NCI-H1417 (cell line): ENCODE measurements at places on chromosomes 3 and 15.

- peak; percentile 5 for DNase-seq
Measured at GRCh38 chr3:99114565-99115291, 213.2 kb upstream of the DCBLD2 start.

DNA sequence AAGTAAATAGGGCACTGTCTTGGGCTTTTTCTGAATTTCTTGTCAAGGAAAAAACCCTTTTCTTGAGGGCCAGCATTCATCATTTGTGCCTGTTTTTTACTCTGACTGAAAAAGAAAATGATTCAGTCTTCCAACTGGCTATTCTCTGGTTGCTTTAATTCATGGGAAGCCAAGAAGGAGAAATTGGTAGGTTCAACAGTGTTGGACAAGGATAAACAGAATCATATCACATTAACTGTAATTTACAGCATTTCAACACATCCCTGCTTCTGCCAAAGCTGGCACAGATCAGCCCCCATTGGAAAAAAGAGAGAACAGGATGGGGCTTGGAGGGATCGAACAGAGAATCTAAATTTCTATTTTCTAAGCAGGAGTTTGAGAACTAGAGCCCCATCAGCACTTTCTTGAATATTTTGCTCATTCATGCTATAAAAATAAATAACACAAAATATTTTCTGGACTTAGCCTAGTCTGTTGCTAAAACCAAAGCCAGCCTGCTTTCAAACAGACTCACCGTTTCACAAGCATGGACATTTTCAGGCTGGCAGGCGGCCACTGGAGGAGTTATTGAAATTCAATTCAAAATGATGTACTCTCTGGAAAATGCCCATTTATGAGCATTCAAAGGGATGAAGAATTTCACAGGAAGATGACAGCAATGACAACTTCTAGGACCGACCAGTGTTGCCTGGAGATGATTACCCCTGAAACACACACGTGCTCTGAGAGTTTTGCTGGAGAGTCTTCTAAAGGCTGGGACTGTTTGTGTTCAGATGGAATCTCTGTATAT lies 181.2 kb downstream of the WNT5A start:
- DNase-seq, result no peak

GRCh38 chr3:142724682-142725356 lies 985 bp downstream of the TRPC1 start:
- peak; percentile 86 for DNase-seq

DNA sequence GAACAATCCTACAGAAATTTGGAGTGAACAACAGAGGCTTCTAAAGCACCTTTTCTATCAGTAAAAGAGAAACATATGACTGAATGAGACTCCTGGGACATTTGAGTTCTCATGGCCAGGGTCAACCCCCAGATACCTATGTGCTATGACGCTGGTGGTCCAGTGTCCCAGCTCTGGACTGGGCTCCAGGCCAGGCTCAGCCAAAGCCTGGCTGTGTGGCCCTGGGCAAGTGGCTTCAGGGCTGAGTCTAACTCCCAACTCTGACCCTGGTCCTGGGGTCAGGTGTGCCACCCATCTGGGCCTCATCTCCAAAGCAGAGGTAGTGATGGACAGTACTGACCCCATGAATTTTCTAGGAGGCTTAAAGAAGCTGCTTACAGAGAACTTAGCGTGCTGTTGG lies 147.8 kb downstream of the FBLN2 start:
- DNase-seq, result no peak

- DNase-seq, result no peak
Measured at GRCh38 chr3:31010491-31010890, 116.0 kb upstream of the GADL1 start.

DNA sequence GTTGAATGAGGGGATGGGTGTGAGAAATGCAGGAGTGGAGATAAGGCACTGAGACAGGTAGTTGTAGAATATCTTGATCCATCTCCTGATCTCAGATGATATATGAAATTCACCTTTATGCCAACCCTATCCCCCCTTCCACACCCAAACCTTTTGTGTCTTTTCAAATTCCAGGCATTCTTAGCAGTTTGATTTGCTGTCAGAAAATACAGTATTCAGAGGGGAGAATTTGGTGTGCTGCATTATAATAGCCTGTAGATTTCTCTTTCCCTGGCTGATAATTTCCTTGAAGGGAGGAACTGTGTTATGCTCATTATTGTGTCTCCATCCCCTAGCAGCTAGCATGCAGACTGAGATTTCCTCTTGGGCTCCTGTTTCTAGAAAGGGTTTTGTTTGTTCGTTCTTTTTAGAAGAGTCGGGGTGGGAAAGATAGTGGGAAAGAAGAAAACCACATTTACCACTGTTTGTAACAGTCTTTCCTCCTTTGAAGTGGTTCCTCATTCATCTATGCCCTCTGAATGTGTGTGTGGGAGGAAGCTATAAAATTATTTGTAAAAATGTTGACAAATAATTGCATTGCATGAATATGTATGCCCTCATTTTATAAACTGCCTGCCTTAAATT lies 373.4 kb downstream of the DIPK2A start:
- no peak for DNase-seq

DNA sequence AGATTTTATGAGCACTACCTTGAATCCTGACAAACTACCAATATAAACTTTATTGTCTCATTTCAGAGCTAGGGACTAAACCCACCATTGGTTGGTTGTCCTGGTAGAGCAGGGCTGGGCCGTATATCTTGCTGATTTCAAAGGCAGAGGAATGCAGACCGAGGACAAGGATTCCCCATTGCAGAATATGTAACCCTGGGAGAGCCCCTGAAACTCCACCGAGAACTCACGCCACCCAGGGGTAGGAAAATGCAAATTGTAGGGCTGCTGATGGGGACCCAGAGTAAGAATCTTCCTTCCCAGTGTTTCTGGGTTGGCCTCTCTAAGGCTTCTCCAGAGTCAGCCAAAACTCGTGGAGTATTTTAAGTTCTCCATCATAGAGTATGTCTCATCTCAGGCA lies 235.3 kb downstream of the ABHD5 start:
- no peak for DNase-seq

- DNase-seq, result no peak
Measured at GRCh38 chr15:63683343-63683951, 86.3 kb downstream of the FBXL22 start.

- DNase-seq, result no peak
Measured at GRCh38 chr3:81851176-81851575, 89.7 kb upstream of the GBE1 start.

DNA sequence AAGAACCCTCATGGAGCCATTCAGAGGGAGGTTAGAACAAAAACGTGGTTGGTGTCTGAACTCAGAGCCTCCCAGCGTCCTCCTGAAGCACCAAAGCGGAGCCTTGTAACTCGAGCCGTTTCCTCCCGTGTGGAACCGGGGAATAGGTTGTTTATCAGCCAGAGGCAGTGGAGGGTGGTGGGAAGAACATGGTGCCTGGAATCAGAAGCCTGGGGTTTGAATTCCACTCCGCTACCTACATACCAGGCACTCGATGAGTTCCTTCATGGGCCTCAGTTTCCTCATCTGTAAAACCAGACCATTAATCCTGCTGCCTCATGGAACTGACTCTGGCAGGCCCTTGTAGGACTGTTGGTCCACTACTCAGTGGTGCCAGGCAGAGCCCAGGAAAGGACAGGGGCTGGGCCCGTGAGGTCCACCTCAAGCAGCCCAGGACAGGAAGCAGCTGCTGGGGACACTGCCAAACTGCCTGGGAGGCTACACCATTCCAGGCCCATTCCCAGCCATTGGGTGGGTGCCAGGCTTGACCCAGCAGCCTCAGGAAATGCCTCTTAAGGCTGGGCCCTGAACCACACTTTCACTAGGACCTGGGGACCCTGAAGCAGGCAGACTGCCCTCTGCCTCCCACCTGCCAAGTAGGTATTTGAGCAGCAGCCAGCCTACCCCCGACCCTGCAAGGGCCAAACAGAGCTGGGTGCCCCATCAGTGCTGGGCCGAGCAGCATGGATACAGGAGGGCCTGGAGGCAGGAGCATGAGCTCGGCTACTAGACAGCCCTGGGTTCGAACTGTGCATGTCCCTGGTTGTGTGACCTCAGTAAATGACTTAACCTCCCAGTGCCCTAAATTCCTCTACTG lies 33.4 kb downstream of the PRKCD start:
- DNase-seq, result peak; percentile 46

- DNase-seq, result no peak
Measured at GRCh38 chr3:119156868-119157267, 10.9 kb downstream of the TEX55 start.

DNA sequence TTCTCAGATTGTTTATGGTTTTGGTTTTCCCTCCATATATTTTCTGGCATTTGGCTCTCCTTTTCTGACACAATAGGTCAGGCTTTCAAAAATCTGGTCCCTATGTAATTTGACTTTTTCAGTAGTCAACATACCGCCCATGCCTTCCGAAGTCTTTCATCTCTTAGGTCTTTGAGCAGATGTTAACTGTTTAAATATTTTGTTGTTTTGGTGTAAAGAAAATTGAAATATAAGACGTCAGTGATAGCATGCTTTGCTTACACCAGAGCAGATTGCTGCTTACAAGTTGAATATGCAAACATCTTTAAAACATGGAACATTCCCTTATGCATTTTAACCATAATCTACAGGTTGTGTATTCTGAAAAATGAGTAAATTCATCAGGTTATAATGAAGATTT lies 233.0 kb downstream of the PTPRG start:
- no peak for DNase-seq

- DNase-seq, result peak; percentile 18
Measured at GRCh38 chr3:189389346-189389745, 217.6 kb downstream of the TPRG1 start.

DNA sequence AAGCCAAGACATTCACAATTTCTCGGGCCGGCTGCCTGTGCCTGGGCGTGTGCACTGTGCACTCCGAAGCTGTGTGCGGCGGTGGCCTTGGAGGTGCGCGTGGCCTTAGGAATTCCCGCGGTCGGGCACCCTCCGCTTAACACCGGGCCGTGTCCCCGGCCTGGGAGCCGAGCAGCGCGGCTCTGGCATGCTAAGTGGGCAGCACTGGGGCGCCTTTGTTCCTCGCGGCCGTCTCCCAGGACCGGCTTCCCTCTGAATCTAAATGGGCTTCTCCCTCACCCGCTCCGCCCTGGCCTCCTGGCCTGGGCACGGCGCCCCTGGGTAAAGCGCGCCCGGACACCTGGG lies 498 bp upstream of the ARNT2 start:
- no peak for DNase-seq

GRCh38 chr3:567488-568185 lies 371.1 kb downstream of the CHL1 start:
- DNase-seq, result no peak

- no peak for DNase-seq
Measured at GRCh38 chr3:186084264-186084663, 24.6 kb downstream of the ETV5 start.

- peak; percentile 73 for DNase-seq
Measured at GRCh38 chr15:45522328-45523165, at the start of gene SLC30A4. TSS of gene SLC30A4 (minus strand) at chr15:45522755. CDS start at chr15:45522354, 401 bp downstream.

DNA sequence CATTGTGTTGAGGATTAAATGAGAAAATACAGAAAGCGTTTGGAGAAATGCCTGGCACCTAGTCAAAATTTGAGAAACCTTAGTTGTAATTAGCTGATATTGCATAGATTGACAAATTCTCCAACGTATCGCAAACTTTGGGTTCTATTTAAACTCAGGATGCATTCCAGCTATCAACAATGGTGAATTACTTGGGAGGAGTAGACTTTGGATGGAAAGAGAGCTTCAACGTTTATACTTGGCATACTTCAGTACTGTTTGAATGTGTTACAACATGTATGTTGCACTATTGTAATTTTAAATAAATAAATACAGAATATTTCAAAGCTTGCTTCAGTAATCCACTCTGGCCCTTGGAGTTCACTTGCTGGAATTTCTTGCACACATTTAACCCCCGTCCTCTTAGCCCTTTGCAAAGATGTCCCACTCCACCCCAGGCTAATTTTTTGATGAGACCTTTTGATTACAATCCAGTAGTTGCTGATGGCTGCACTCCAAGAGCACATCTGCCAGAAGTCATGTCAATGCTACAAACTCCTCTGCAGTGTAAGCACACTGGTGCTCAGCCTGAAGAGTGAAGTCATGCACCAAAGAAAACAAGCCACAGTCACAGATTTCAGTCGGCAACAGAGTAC lies 4.7 kb upstream of the DIS3L start:
- no peak for DNase-seq

GRCh38 chr3:76561494-76562236 lies 478.2 kb upstream of the ROBO2 start:
- no peak for DNase-seq

- DNase-seq, result no peak
Measured at GRCh38 chr3:107973152-107973551, 117.7 kb downstream of the CD47 start.

GRCh38 chr15:100628746-100629145 lies 26.4 kb downstream of the ASB7 start:
- DNase-seq, result no peak

GRCh38 chr3:189144645-189145044 lies 27.1 kb upstream of the TPRG1 start:
- peak; percentile 73 for DNase-seq

- no peak for DNase-seq
Measured at GRCh38 chr3:57729334-57730045, 26.6 kb upstream of the SLMAP start.

DNA sequence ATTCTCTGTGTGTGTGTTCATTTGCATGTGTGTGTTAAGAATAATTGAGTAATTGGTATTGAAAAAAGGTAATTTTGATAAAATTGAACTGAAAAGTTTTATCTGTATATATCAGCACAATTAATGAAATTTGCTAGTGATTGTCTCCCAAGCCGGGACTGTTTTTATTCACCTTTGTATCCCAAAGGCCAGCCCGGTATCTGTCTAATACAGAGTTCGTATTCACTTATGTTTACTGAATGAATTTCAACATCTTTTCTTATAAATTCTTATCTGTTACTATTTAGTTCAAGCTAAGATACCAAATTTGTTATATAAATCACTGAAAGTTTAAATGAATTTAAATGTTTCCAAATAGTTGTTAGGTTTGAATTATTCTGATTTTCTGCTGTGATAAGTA lies 394.0 kb upstream of the NAALADL2 start:
- no peak for DNase-seq

GRCh38 chr3:53192608-53193007 lies 31.6 kb downstream of the PRKCD start:
- DNase-seq, result no peak

GRCh38 chr3:78857494-78858111 lies 910.2 kb downstream of the ROBO1 start:
- no peak for DNase-seq

DNA sequence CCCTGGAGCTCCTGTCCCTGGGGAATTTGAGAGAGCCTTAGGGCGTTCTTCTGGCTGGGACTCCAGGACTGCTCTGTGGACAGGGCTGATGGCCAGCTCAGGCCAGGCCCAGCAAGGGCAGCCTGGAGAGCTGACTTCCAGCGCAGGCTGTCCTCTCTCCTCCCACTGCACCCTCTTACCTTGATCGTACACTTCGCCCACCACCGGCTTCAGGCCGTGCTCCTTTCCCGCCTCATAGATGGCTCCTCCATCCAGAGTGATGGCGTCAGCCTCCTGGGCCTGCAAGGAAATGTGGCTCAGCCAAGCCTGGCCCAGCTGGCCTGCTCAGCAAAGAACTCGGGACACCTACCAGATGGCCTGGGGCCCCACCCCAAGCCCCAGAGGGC lies 3.1 kb downstream of the MELTF start:
- no peak for DNase-seq

GRCh38 chr15:71549697-71550096 lies 260.7 kb upstream of the NR2E3 start:
- no peak for DNase-seq

GRCh38 chr3:124429129-124429815 lies 301.0 kb upstream of the UMPS start:
- DNase-seq, result no peak
